Smooth muscle cell of the coronary artery (primary cell): ENCODE measurements at places on chromosomes 16 and 17. TPM values are rescaled to one million over a fixed set of nuclear protein-coding genes. Genes with fewer than 3 reads are reported as not detected.

Gene TRPV2
- 53.1 and 92.7 TPM in 2 replicates for total RNA-seq

Gene RBFOX1
- total RNA-seq, result not detected in 2 replicates

Gene FLOT2
- total RNA-seq, result 38.0 and 80.1 TPM in 2 replicates

Gene GGA3
- total RNA-seq, result 10.5 and 18.5 TPM in 2 replicates

Gene TBC1D3G
- total RNA-seq, result not detected in 2 replicates

Gene CACNG1
- total RNA-seq, result not detected in 2 replicates

Gene SGCA
- total RNA-seq, result 1.8 and 8.4 TPM in 2 replicates
